ENCODE measurements at places on chromosomes 5 and 9. TPM values are rescaled to one million over a fixed set of nuclear protein-coding genes. Genes with fewer than 3 reads are reported as not detected.

PRSS3 gene
- total RNA-seq: 8.1 TPM

NEUROG1 gene
- not detected for total RNA-seq

DIPK1B gene
- 20.1 TPM for total RNA-seq

PCDHB11 gene
- 0.65 TPM for total RNA-seq

C9 gene
- total RNA-seq: not detected

Measured in cardiac atrium fibroblast (primary cell).